ENCODE measurements at places on chromosomes 2 and 18.

DNA sequence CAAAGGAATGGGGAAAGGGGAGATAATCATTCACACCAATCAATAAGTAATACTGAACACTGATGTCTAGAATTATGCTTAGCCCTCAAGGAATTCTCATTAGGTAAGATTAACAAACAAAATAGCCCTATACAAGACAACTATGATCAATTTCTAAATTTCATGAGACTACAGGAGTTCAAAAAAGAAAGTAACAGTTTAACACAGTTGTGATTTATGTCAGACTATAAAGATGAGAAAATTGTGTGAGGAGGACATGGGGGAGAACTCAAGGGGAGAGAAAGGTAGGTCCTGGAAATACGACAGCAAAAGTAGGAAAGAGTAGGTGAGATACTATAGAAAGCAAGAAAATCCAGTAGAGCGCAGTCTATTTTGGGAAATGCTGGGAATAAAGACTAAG, 14.9 kb downstream of the ROCK1 start:
- no peak for DNase-seq

GRCh38 chr18:49915352-49915751, 102.0 kb upstream of the ACAA2 start:
- no peak for DNase-seq

DNA sequence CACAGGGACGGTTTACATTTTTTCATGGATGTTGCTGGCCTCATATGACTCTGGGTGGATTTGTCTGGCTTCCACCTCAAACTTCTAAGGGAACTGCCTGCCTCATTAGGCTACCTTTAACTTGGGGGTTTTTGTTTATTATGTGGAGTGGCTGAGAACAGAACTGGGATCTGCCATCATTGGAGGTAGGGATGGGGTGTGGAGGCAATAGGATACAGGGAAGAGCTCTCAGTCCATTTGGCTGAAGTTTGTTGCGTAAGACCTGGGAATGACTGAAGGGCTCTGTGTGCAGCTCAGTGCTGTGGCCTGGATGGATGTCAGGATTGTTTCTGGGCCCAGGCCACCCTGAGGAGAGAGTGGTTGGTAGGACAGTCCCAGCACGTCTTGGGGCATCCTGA, 31.2 kb downstream of the ASB1 start:
- DNase-seq, result no peak

- DNase-seq, result peak; percentile 85
Measured at GRCh38 chr2:106095478-106096298, 98.4 kb downstream of the UXS1 start.

GRCh38 chr2:202376460-202377206, 506 bp downstream of the BMPR2 start:
- peak; percentile 80 for DNase-seq

GRCh38 chr2:95344656-95345055, 47.5 kb downstream of the KCNIP3 start:
- no peak for DNase-seq

DNA sequence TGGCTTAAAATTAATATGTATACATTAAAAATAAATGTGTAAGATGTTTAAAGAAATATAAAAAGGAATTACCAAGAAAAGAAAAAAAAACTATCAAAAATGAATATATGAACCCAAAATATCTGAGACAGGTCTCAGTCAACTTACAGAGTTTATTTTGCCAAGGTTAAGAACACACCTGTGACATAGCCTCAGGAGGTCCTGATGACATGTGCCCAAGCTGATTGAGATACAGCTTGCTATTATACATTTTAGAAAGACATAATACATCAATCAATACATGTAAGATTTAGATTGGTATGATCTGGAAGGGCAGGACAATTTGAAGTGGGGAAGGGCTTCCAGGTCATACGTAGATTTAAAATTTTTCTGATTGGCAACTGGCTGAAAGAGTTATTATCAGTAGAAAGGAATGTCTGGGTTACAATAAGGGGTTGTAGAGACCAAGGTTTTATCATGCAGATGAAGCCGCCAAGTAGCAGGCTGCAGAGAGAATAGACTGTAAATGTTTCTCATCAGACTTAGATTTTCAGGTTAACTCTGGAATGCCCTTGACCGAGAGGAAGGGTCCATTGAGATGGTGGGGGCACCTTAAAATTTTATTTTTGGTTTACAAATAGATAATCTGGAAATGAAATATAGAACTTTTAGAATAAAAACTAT, 74.7 kb downstream of the EXOC6B start:
- no peak for DNase-seq

DNA sequence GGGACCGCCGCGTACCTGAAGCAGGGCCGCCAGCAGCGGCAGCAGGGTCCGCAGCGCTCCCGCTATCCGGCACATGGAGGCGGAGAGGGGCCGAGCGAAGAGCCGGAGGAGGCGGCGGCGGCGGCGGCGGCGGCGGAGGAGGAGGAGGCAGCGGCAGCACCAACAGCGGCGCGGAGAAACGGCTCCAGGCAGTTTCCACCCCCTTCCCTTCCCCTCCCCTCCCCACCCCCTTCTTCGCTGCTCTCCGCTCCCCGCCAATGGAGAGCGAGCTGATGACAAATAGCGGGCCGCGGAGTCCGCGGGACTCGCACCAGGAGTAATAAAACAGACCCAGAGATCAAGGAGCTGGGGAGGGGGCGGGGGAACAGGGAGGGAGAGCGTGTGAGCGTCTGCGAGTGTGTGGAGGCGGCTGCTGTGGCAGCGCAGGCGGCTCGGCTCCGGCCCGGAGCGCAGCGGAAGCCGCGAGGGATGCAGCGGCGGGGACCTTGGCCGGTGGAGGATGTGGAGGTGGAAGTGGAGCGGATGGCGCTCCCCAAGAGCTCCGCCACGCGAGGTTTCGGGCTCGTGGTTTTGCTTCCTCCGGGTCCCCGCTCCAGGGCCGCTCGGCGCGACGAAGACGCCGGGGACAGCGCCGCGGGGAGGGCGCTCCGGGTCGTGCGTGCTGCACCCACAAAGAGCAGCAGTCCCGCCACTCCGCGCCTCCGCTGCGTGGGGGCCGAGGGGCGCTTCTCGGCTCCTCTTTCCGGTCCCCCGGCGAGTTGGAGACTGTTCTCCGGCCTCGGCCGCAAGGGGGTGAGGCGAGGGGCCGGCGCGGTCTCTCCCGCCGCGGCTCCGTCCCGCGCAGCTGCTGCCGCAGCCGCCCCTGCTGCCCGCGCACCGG, at the start of gene CDH2:
Gene CDH2, minus strand, starts transcription at position 183 of the 880 bp plus-strand sequence. Its CDS starts 108 bp downstream, at position 75.
- DNase-seq, result peak; percentile 58

GRCh38 chr2:204261846-204262245, 283.4 kb upstream of the PARD3B start:
- no peak for DNase-seq

GRCh38 chr2:68487773-68488355, 20.5 kb downstream of the APLF start:
- no peak for DNase-seq

GRCh38 chr2:50490991-50491390, 540.9 kb downstream of the NRXN1 start:
- no peak for DNase-seq

GRCh38 chr2:30688956-30689401, 118.3 kb downstream of the CAPN13 start:
- no peak for DNase-seq

GRCh38 chr18:13813271-13813849, 10.6 kb upstream of the MC5R start:
- peak; percentile 80 for DNase-seq

DNA sequence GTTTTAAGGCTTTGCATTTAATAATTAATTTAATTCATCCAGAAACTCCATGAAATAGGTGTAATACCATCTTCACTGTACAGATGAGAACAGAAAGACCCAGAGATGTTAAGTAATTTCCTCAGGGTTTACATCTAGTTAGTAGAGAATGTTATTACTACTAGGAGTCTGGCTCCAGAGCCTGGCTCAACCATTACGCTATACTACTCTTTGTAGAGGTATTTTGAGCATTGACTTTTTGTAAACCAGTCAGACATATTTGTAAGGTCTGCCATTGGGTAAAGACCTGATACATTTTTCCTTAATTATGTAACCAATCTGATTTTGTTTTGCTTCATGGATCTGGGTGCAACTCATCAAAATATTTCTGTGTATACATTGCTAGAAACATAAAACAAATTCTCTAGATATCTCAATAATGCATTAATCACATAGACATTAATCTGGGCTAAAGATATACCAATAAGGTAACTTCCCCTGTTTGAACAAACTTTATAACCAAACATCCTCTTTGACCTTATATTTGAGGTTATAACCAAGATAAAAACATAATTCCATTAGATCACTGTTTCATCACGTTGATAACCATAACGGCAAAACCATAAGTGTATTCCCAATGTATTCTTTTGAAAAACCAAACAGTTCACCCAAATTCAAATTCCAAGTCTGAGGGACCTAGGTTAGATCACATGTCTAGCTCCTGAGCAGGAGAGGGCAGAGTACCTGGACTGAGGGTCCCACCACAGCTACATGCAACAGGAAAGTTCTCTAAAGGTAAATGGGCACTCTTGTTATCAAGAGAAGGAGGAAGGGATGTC, 135.0 kb downstream of the IKZF2 start:
- no peak for DNase-seq

DNA sequence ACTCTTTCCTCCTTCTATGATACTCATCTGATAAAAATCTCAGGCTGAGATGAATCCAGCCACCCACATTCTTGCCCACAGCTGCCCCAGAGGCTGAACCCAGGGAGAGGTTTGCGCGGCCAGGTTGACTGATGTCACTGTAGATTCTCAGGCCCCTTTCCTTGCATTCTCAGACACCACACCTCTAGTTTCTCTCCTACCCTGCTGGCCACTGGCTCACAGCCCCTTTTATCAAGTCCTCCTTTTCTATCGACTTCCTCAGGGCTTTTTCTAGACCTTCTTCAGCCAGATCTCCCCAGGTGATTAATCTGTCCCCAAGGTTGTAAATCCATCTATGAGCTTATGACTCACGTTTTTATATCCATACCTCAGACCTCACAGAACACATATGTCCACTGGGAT, 99.8 kb downstream of the TACR1 start:
- no peak for DNase-seq

- no peak for DNase-seq
Measured at GRCh38 chr2:175984846-175985245, 17.2 kb downstream of the LNPK start.

- DNase-seq, result no peak
Measured at GRCh38 chr2:150609831-150610582, 122.5 kb upstream of the RND3 start.

GRCh38 chr2:71567625-71568024, 114.3 kb downstream of the DYSF start:
- DNase-seq, result no peak

DNA sequence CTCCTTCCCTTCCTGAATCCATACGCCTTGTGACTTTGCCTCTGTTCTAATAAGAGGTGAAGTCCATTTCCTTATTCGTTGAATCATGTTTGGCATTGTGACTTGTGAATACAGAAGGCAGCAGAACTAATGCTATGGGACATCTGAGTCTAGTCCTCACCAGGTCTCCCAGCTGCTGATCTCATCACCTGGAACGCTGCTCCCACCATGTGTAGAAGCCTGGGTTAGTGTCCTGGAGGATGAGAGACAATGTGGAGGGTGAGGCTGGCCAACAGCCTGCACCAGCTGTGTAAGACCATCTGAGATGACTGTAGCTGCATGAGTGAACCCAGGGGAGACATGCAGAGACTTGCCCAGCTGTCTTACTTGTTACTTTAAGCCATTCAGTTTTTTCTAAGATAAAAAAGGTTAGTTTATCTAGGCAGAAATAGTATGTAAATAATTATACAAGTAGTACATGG, 3.5 kb upstream of the HAAO start:
- no peak for DNase-seq

DNA sequence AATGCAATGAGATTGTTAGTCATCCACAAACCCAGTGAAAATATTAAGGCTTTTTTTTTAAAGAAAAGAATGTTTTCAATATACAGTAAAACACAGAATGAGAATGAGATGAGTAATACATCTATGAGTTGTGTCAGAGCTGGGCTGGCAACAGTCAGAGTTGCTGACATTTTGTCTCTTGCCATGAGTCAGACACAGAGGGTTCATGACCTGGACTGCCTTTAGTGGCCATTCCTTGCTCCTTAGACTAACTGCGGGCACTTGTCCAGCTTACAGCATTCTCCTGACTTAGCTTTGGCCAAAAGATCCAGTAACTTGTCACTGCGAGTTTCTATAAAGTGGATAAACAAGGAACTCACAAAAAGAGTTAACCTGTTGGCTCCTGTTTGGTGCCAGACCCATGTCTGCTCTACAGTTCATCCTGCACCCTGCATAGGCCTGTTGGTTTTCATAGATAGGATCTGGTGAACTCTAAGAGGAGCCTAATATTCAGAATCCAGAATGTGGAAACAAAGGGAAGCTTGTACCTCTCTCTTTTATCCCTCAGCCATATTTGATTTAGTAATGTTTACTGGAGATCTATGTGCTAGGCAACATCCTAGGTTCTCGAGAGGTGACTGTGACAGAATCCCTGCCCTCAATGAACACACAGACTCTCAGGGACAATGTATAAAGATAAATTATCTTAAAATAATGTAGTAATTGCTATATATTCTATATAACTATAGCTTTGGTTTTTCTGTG, 391.5 kb upstream of the VWC2L start:
- no peak for DNase-seq

DNA sequence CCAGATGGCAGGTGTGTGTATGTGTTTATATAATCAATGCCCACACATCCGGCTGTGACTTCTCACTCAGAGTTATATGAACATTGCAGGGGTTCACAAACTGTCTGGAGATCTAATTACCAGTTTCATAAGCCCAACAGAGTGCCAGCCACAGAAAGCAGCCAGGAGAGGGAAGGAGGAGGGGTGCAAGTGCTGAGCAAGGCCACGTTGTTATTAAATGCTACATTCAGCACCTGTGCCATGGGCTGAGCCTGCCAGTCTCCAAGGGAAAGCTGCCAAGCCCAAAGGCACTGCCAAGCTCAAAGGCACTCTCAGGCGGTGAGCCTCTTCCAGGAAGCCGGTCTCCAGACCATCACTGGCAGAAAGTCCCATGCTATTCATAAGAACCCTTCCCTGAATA, 17.4 kb downstream of the XDH start:
- DNase-seq, result no peak

GRCh38 chr2:224847381-224847780, 131.2 kb upstream of the CCDC195 start:
- DNase-seq, result no peak

- DNase-seq, result no peak
Measured at GRCh38 chr2:25336383-25336841, 5.3 kb downstream of the DNMT3A start.

- no peak for DNase-seq
Measured at GRCh38 chr2:57902578-57902977, 144.0 kb upstream of the VRK2 start.

- no peak for DNase-seq
Measured at GRCh38 chr2:62038975-62039771, 133.7 kb downstream of the COMMD1 start.

GRCh38 chr2:174546519-174547506, 50.8 kb downstream of the WIPF1 start:
- no peak for DNase-seq

GRCh38 chr18:6058941-6059340, 163.6 kb upstream of the TMEM200C start:
- no peak for DNase-seq
